ENCODE measurements at places on chromosomes 12 and 14.

- no peak for DNase-seq
Measured at GRCh38 chr14:99479160-99479905, 1.3 kb downstream of the SETD3 start.

DNA sequence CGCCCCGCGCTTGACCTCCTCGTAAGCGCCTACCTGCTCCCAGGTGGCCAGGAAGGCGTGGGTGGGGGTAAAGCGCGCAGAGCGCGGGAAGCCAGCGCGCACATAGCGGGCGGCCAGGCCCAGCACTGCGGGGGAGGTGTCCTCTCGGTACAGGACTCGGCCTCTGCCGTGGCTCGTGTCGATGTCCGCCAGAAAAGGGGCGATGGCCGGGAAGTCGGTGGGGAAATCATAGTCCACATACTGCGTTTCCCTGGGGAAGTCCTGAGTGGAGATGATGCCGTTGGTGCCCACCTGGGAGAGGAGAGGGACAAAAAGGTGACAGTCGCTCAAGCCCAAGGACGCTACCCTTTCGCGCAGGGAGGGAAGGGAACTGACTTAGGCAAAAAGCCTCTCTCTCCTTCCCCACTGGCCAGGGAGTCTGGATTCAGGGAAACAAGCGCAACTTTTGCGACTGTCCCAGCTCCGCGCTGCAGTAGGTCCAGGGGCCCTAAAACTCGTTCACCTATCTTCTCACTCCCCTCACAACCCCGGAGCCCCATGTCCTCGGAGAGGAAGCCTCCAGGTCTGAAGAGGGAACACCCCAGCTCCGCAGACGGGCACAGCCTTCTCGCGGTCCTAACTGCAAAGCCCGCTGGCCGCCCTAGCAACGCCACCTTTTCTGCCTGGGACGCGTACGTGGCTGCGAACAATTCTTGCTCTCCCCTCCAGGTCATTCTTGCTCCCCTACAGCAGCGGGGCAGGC lies 815 bp downstream of the NID2 start:
- DNase-seq = no peak

DNA sequence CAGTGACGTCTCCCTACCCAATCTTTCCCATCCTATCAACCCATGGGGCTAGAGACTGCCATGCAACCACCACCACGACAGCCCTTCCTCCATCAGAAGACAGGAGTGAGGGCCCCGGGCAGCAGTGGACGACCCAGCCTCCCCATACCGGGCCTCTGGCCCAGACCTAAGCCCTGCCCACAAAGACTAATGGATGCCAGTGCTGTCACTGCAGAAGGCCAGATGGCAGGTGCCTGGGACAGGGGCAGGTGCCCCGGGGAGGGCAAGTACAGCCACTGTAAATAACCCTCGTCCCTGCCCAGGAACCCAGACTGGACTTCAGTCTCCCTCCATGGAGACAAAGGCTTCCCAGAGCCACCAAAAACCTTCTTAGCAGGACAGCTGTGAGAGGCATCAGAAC lies 20.3 kb upstream of the HSPB8 start:
- DNase-seq = no peak

DNA sequence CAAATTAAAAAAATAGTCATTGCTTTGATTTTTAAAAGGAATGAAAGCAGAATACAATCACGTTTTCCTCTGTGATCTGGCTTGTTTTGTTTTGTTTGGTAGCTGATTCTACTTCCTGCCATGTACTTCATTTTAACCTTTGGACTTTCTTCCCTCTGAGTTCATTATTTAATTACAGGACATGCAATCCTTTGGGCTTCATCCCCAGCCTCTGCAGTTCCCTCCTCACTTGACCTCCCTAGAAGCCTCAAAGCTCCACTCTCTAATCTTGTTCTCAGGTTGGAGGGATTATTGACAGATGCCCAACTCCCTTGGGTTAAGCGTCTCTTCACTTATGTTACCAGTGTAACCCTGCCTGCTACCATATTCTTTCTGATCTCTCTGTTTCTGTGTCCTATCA lies 967.9 kb upstream of the SEL1L start:
- no peak for DNase-seq

- DNase-seq = no peak
Measured at GRCh38 chr12:19726122-19726521, 286.8 kb downstream of the AEBP2 start.

GRCh38 chr14:31188744-31189143 lies 18.8 kb downstream of the HECTD1 start:
- DNase-seq = no peak

DNA sequence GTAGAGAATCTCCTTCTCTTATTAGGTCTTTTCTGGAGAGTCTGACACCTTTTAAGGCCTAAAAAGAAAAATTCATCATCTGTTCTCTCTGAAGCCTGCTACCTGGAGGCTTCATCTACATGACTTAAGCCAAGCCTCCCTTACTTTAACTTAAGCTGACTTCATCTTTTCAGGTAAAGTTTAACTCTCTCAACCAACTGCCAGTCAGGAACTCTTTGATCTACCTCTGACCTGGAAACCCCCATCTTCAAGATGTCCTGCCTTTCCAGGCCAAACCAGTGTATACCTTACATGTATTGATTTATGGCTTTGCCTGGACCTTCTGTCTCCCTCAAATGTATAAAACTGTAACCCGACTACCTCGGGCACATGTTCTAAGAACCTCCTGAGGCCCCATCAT lies 17.5 kb downstream of the GSTZ1 start:
- no peak for DNase-seq

DNA sequence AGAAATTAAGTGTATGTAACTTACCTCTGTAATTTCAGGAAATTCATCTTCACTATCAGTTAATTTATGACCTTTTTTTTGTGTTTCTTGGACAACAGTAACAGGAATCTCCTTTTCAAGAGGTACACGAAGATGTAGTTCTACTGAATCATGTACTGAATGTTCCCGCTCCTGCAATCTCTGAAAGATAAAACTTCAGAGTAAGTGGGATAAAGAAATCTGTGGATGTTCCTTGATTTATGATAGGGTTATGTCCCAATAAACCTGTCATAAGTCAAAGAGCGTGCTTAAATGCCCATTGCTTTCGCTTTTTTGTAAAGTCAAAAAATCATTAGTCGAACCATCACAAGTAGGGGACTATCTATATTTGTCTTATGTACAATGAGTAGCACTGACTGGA lies 40.8 kb downstream of the SENP1 start:
- no peak for DNase-seq

DNA sequence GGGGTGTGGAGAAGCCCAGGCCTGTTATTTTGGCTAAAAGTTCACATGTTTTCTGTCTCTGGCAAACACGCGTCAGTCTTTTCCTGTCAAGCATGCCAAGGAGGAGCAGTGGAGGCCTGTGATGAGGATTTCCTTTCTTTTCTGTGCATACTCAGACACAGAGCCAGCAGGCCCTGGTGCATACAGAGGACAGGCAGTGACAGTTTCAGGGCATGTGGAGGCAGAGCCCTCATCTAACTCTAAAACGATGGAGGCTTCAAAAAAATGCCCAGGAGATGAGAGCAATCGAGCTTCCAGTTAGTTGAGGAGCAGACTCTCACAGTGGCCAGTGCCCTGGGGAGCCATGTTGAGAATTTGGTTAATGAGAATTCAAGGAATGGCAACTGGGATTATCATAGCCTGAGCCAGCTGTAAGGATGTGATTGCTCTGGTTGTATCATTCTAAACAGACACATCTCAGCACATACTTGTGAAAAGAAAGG lies 66.5 kb downstream of the TRAFD1 start:
- no peak for DNase-seq

GRCh38 chr14:22558221-22558913 lies 30.7 kb downstream of the DAD1 start:
- DNase-seq = no peak

GRCh38 chr12:32535288-32535999 lies 136.1 kb downstream of the FGD4 start:
- peak; percentile 65 for DNase-seq

- DNase-seq = no peak
Measured at GRCh38 chr12:5770727-5771126, 174.3 kb downstream of the ANO2 start.

- DNase-seq = no peak
Measured at GRCh38 chr12:131309700-131310099, 356.0 kb downstream of the ADGRD1 start.

DNA sequence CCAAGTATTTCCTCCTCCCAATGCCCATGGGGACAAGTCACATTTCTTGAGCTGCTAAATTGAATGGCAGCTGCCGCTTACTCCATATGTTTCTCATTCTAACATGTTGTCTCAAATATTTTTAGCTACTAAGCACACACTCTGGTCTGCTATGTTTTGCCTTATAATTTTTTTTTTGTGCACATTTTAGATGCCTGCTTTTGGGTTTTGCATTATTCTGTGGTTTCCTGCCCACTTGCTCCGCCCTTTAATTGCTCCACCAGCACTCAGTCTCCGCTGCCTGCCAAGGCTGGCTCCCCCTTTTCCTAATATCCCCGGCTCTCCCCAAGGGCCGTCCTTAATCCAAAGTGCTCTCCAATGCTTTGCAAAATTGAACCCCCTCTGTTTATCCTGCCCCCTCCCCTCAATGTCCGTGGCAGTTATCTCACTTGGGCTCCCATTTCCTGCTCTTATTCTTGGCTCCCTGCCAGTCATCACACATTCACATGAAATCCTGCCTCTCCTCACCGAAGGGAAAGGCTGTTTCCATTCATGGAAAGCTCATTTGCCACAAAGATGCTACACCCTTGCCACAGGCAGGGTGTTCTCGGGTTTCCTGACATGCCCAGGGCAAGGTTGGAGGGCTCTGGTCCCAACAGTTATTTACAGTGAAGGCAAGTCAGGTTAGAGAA lies 79.4 kb downstream of the C12orf75 start:
- DNase-seq = peak; percentile 91

DNA sequence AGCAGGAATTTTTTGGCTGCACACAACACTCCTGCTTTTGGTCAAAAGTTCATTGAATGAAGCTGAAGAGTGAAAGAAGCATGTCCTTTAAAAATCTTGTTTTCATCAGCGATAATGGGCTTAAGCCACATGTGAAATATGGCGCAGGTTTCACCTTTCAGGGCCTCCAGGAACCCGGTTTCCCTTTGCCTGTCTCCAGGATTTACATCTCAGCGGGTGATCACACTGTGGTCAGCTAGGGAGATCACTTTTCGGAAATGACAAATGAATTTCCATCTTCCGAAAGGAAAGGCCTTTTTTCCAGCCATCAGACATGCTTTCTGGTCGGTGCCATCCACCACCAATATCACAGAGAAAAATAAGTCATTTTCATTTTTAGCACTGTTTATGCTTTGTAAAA lies 727.1 kb upstream of the TBX3 start:
- no peak for DNase-seq

GRCh38 chr12:120853188-120853587 lies 51.0 kb downstream of the SPPL3 start:
- no peak for DNase-seq

GRCh38 chr14:103832046-103832445 lies 15.3 kb downstream of the PPP1R13B start:
- no peak for DNase-seq

DNA sequence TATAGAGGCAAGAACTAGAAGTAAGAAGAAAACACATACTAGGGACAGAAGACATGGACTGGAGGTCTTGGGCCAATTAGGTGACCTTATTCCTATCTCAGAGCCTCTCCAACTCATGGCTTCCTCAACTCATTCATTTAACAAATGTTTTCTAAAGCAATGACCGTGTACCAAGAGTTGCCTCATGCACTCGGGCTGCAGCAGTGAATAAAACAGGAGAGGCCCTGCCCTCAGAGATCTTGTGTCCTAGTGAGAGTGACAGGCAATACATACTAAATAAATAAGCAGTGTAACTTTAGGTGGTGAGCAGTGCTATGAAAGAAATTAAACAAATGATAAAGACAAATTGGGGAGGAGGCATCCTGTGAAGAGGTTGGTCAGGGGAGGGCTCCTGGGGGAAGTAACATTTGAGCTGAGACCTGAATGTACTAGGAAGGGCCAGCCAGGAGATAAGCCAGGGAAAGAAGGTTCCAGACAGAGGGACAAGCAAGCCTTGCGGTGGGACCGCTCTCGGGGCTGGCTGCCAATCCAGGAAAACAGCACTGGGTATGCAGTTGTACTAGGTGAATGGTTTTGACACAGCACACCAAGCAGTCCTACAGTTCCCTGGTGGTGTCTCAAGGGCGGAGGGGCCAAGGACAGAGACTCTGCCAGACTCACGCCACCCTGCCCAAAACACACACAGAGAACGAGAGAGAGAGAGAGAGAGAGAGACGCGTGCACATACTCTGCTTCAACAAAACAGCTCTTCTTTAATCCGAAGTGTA lies 1.3 kb downstream of the NINJ2 start:
- DNase-seq = no peak

DNA sequence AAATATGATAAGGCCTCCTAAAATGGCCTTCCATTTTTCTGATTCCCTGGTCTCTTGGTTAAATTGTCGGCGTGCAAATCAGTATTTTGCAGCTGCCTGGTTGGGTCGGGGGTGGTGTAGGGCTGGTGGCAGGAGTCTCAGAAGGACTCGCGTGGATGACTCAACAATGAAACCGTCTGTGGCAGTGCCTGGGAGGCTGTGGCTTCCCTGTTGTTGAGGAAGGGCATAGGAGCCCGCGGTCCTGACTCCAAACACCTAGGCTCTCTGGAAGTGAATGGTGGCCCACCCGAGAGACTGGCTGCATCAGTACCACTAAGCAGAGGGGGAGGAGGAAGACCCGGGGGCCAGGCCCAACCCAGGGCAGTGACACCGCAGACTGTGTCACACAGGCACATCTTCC lies 207.9 kb downstream of the TTC7B start:
- no peak for DNase-seq

DNA sequence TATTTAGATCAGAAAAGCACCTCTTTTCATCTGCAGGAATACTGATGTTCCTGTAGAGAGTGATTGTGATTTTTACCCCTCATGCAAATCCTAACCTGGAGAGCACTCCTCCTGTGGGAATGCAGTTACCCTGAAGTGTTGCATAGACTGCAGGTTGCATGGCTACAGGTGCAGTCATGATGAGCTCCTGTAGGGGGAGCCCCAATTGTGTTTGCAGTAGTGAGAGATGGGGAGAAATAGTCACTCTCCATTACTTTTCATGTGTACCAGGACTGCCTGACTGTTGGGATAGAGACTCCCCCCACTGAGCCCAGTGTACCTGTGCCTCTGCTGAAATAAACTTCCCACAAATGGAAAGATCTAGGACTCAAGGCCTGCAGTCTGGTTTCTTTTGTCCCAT lies 1086.5 kb downstream of the SLC6A15 start:
- no peak for DNase-seq

- DNase-seq = no peak
Measured at GRCh38 chr14:104576970-104577332, 2.6 kb upstream of the C14orf180 start.

GRCh38 chr14:34981743-34982420 lies 910 bp upstream of the SRP54 start:
- no peak for DNase-seq
